ENCODE measurements at places on chromosomes 16 and 17.

DNA sequence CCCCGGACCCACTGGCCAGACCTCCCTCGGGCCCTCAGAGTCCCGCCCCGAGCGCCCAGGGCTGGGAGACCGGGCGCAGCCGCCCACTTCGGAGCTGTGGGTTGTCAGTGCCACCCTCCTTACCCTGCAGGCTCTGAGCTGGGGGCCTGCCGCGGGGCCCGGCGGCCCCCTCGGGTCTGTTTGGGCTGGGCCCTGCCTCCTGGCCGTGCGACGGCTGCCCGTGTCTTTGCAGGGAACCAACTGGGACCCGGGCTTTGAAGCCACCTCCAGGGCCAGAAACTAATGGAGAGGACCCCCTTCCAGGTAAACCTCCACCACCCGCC lies 443 bp downstream of the TEDC2 start:
- DNase-seq, result no peak

DNA sequence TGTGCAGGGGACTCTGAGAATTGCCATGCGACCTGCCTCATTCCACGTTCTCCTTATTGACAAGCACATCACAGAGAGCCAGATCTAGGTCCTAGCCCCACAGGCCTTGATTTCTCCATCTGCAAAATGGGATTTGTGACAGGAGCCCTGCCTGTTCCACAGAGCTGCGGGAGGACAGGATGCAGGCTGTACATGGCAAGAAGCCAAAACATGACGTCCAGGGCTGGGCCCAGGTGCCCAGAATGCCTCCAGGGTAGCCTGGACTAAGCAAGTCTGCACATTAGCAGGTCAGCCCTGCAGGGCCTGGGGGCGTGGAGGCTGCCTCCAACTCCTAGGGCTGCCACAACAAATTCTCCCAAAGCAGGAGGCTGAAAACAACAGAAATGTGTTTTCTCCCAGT lies 235.7 kb upstream of the SDK2 start:
- peak; percentile 70 for DNase-seq

- no peak for DNase-seq
Measured at GRCh38 chr17:63601439-63602371, 1.0 kb downstream of the TACO1 start.

DNA sequence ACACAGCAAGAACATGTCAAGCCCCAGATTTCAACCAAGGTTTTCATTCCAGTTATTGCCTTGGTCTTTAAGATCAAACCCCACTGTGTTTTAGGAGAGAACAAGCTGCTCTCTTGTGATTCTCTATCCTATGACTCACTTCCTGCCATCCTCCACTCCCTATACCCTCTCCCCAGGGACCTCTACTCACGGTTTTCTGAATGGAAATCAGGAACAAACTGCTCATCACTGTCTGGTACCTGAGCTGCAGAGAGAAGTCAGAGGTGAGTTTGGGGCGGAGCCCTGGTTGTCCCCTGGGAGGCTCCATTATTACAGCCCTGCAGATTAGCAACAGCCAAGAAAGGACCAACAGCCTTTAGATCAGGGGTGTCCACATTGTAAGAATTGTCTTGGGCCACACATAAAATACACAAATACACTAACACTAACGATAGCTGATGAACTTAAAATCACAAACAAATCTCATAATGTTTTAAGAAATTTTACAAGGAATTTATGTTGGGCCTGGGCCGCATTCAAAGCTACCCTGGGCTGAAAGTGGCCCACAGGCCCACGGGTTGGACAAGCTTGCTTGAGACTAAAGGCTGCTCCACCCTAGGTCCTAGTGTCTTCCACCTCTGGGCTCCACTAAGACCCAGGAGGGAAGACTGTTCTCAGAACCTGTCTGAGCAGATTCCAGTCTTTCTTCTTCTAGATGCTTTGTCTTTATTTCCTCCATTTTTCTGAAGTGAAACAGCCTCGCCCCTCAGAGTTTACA lies 9.7 kb downstream of the ETV4 start:
- peak; percentile 99 for DNase-seq

- no peak for DNase-seq
Measured at GRCh38 chr17:9893411-9894012, 11.6 kb downstream of the RCVRN start.

DNA sequence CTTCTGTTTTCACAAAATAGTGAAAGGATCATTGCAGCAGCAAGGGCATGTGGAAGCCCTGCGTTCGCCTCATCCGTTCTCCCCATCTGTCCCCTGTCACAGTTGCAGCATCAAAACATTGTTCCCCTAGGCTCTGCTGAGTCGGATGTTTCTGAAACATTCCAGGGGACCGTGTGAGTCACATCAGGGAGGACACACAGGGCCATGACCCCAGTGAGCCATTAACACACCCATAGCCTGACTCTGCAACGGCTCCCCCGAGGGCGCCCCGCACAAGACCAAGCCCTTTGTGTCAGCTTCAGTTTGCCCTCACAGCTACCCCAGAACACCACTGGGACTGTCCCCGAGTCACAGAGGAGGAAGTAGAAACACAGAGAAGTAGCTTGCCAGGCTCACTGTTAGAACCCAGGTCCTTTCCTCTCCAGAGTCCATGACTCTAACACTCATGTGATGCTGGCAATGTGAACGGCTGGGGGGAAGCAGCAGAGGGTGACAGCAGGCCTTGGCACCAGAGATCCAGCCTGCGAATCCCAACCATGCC lies 63.3 kb upstream of the HSBP1 start:
- DNase-seq, result no peak

DNA sequence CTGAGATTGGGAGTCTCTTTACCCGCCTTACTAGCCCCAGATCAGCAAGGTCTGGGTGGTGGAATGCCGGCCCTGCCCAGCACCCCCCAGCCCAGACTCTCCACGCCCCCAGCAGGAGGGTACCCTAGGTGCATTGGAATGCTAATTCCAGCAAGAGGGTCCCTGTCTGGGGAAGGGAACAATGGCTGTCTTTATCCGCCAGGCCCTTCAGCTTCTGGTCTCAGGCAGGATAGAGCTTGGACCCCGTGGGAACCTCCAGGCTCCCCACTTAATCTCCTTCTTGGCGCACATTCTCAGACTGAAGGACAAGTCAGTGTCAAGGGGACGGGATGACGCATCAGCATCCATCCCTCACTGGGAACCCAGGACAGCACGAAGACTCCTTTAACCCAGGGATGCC lies 85.1 kb downstream of the LITAF start:
- DNase-seq, result no peak

DNA sequence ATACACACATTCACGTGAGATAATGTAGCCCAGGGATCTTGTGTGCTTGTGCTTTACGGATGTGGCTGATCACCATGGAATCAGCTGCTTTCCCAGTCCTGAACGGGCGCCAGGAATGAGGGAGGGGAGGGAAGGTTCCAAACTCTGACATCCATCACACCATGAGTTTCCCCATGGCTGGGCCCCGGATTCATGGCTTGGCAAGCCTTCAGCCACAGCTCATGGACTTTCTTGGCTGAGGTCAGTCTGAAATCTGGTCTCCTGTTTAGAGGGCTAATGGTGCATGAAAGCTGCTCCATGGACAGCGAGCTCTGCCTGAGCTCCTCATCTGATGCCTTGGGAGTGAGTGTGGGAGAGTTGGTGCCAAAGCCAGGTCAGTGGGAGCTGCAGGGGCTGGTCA lies 767.6 kb upstream of the EEF2KMT start:
- no peak for DNase-seq

DNA sequence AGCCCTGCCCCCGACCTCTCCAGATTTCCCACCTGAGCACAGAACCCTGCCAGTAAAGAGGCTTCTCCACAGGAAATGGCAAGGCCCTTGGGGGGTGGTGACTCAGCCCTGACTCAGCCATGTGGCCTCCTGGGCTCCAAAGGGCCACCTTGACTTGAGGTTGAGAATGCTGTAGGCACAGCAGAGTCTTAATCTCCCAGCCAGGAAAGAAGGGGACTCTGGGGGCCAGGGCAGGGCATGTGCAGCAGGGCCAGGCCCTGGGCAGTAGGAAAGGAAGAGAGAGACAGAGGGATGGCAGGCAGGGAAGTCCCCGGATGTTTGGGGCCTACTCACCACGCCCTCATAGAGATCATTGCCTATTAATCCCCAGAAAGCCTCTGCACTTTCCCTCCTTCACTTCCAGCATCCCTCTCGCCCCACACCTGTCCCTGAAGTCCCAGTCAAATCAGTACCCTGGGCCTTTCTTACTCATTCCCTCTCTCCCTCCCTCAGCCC lies 4.8 kb upstream of the ITGA3 start:
- DNase-seq, result peak; percentile 87

- DNase-seq, result no peak
Measured at GRCh38 chr17:57560319-57560705, 184.8 kb downstream of the CCDC182 start.

DNA sequence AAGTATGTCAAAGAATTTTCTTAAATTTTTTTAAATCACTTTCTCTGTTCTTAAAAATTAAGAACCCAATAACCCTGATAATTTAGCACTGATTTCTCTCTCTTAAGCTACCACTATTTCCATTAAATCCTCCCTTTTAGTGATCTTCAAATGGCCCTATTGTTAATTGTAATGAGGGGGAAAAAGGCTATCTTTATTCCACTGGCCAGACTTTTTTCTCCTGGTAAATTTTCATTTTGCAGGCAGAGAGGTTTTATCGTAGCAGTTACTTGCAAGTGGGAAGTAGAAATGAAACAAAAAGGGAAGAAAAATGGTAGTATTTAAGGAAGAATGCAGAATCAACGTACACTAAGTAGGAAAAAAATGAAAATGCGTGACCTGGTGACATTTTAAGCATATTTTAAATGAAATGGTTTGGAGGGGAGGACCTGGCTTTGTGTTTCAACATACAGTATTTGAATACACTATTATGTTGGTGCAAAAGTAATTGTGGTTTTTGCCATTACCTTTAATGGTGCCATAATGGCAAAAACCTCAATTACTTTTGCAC lies 224.9 kb downstream of the TANC2 start:
- DNase-seq, result no peak

- peak; percentile 69 for DNase-seq
Measured at GRCh38 chr16:2196162-2196980, at the start of gene CASKIN1. CASKIN1 (minus strand) TSS chr16:2196605; CDS start chr16:2196432, 173 bp downstream.

DNA sequence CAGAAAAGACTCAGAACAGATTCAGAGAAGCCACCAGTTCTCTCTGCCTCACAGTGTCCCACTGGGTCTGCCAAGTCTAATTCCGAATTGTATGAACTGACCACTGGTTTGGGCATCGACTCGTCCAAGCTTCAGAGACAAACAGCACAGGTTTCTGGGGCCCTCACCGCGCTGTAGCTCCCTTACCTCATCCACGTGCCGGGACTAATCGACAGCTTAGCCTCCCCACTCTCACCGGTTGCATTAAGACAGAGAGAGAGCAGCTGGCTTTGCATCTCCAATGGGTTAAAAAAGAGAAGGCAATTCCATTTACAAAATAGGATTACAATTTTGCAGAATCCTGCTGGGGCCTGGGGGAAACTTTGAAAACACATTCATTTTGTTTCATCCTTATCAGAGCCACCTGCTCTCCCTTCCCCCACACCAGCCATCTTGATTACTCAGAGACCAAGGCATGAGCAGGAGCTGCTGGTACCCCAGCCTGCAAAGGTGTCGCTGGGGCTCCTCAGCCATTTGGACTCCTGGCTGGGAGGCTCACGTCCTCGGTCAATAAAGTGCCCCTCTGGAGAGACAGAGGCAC lies 95.3 kb upstream of the RPL38 start:
- no peak for DNase-seq

Measured in NCI-H69 (cell line).